ENCODE measurements at places on chromosomes 2 and 18.

DNA sequence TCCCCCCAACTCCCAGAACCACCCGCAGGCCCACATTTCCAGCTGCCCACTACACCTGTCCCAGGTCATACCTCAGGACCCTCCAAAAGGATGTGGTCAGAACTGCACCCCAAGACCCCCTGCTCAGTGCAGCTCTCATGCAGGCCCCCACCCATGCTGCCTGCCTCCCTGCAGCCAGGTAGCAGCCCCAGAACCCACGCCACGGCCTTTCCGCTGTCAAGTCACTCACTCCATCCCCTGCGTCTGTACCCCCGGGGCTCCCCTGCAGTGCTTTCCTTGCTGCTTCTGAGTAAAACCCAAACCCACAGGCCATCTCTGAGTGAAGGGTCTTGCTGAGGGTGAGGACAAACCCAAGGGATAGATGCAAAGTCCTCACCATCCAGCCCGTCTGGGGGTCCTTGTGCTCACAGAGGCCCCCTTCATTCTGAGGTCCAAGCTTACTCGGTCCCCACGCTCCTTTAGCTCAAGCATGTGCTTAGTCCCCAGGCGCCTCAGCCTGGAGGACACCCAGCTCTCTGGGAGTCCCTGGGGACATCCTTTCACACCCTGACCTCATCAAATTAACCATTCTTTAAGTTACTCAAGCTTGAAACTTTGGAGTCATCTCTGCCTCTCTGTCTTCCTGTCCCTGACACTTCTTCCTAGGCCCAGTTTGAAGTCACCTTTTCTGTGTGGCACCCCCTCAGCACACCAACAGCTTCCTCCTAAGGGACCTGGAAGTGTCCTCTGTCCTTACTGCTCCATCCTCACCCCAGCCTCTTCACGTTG lies 130.1 kb downstream of the SMAD7 start:
- DNase-seq, result no peak

GRCh38 chr2:132607426-132608090 lies 62.4 kb downstream of the LYPD1 start:
- DNase-seq, result no peak

DNA sequence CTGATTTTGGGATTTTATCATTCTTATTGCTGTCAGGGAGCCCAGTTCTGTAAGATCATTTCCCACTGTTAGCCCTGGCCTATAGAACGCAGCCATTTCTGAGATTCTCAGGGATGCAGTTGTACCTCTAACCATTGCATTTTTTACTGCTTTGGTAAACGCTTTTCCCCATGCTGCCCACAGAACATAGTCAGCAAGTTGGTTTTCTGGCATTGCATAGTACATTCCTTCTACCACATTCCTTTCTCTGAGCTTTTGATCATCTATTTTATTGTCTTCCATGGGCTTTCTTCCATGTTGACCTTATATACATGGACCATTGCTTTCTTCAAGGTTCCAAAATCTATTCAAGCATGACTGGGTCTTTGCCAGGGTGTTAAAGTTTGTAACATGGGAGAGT lies 86.8 kb upstream of the ST6GAL2 start:
- DNase-seq, result no peak

GRCh38 chr2:9309147-9309546 lies 102.5 kb downstream of the ASAP2 start:
- no peak for DNase-seq

- DNase-seq, result no peak
Observed at GRCh38 chr2:159518321-159519005, 97.9 kb downstream of the BAZ2B start.

GRCh38 chr18:23135550-23136325 lies 453 bp downstream of the CABLES1 start:
- DNase-seq, result no peak

GRCh38 chr2:117536139-117536538 lies 278.4 kb upstream of the DDX18 start:
- no peak for DNase-seq

- no peak for DNase-seq
Observed at GRCh38 chr2:696999-697627, 19.9 kb upstream of the TMEM18 start.

- no peak for DNase-seq
Observed at GRCh38 chr2:123101434-123101833, 923.7 kb upstream of the CNTNAP5 start.

DNA sequence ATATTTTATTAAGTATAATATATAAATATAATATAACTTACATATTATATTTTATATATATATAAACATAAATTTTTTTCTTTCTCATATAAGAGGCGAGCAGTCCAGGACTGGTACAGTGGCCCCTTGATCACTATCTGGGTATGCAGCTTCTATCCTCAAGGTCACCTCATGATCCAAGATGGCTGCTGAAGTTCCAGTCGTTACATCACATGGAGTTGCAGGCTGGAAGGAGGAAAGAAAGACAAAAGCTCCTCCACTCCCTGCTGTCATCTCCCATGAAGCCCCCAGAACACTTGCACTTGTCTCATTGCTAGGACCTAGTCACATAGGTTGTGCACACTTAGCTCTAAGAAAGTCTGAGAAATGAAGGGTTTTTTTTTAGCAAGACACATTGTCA lies 145.1 kb upstream of the SLC1A4 start:
- no peak for DNase-seq

DNA sequence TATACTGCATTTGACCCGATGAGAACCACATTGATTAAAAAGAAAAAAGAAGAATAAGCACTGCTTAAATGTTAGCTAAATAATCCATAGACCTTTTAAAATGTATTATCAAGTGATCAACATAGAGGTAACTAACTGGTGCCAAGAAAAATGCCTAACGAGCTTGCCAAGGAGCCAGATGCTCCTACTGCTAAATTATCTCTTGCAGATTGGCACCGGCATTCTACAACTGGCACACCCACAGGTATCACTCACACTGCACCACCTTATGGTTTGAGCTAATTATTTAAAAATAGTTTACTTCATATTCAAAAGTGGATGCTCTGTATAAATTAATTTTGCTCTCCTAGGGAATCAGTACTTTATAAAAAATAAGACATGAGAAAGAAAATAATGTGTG lies 341.6 kb upstream of the CDH7 start:
- DNase-seq, result no peak

DNA sequence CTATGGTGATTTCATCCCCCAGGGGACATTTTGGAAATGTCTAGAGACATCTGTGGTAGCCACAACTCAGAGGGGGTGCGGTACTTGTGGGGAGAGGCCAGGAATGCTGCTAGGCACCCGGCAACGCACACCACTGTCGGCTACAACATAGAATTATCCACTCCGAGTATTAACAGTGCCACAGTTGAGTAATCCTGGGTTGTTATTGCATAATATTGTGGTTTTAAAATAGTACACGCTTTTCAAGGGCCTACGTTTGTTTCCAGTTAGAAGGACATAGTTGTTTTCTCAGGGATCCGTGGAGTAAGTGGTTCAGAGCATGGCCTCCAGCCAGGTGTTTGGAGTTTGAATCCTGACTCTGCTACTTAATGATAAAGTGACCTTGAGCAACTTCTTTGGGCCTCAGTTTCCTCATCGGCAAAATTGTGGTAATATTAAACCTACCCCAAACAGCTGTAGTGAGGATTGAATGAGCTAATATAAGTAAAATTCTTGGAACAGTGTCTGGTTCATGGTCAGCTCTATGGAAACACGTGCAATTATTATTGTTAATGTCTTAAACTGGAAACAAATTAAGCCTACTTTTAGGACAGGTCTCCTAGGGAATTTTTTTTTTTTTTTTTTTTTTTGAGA lies 24.5 kb downstream of the CYP27A1 start:
- no peak for DNase-seq

DNA sequence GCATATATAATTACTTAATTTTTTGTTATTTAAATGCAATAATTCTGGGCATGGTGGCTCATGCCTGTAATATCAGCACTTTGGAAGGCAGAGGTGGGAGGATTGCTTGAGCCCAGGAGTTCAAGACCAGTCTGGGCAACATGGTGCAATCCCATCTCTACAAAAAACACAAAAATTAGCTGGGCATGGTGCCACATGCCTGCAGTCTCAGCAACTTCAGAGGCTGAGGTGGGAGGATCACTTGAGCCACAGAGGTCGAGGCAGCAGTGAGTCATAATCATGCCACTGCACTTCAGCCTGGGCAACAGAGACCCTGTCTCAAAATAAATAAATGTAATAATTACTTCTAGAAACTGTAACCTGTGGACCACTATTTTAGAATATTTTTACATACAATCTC lies 21.5 kb upstream of the TMEM87B start:
- no peak for DNase-seq

GRCh38 chr2:230916218-230916617 lies 8.8 kb downstream of the GPR55 start:
- DNase-seq, result no peak

- DNase-seq, result no peak
Observed at GRCh38 chr2:182824056-182824766, 42.2 kb downstream of the FRZB start.

DNA sequence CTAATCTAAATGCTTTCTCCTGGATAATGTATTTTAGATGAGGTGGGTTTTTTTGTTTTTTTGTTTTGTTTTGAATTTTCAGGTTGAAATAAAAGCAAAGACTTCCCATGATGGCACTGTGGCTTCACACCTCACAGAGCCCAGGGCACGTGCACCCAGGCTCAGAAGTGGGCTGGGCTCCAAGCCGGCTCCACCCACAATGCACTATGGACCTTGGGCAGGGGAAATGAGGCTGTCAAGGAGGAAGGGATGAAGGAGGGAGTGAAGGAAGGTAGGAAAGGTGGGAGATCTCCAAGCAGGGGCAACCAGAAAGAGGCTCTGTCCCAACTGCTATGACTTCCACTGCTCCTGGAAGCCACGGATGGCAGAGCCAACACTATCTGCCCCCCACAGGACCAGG lies 60.4 kb downstream of the BIN1 start:
- no peak for DNase-seq

GRCh38 chr18:13110559-13110958 lies 108.0 kb upstream of the LDLRAD4 start:
- DNase-seq, result no peak

Data from stimulated activated naive CD4-positive, alpha-beta T cell treated with Interleukin-2 at 50 U/mL for 16 hours (primary cell).